Left ventricle myocardium inferior (tissue), 1 donor: ENCODE measurements at places on chromosomes 6 and 20. TPM values are rescaled to one million over a fixed set of nuclear protein-coding genes. Genes with fewer than 3 reads are reported as not detected.

Gene PNPLA1
- not detected for total RNA-seq

Gene CST5
- not detected for total RNA-seq

Gene TSPO2
- total RNA-seq = not detected

Gene RBBP8NL
- total RNA-seq = not detected

Gene KIF6
- total RNA-seq = 0.69 TPM

Gene ACTL10
- 0.22 TPM for total RNA-seq

Gene CRISP3
- not detected for total RNA-seq

Gene ADGRF4
- total RNA-seq = not detected

Gene HLA-DQB1
- total RNA-seq = 2.0 TPM

Gene ORC3
- total RNA-seq = 20.5 TPM

Gene TJAP1
- 24.1 TPM for total RNA-seq

Gene NTSR1
- total RNA-seq = not detected

Gene OPN5
- total RNA-seq = not detected

Gene DAAM2
- 19.1 TPM for total RNA-seq

DNA sequence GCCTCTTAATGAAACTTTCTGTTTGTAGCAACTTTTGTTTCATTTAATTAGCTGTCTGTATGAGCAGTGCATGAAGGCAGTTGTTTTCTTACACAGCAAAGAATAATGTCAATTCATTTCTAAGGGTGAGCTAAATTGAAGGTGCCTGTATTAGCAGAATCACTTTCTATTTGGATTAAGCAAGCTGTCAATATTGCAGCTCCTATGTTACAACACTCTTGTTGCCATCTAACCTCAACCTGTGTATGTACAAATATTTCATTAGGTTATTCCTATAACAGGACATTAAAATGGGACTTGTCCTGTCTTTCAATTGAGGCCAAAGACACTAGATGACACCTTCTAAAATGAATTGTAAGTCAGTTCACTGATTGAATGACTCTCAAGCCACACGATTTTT is 647.5 kb downstream of the UTRN start:
- no peak for DNase-seq

DNA sequence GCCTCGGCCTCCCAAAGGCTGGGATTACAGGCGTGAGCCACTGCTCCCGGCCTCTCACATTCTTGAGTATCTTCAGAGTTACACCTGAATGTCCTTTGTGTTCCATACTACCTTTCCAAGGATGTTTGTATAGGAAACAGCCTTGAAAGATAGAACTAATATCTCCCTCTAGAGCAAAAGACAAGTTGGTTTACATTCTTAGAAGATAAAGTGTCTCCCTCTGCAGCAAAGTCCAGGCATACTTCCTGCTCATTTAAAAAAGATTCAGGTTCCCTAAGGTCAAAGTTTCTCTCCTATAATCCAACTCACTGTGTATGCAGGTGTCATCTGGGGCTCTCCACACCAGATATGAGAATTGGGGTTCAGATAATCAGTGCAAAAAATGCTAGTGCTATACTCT is 224.4 kb downstream of the TPBG start:
- no peak for DNase-seq

- DNase-seq = no peak
Measured at GRCh38 chr6:118743746-118744145, 92.4 kb upstream of the CEP85L start.

DNA sequence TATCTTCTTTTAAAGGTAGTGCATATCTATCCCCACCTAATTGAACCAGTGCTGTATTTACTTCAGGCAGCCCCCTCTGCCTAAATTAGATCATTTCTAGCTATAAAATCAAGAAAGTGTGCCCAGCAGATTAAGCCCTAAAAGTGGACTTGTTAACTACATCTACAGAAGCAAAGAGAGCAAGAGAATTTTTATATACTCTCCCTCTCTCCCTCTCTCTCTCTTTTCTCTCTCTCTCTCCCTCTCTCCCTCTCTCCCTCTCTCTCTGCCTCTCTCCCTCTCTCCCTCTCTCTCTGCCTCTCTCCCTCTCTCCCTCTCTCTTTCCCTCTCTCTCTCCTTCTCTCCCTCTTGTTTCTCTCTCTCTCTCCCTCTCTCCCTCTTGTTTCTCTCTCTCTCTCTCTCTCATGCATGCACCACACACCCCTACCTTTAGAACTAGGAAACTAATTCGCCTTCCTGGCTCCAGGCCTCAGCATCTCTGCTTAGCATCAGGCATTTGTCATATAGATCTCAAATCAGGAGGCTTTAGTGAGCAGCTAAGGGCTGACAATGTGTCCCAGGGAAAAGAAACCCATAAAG is 71.4 kb downstream of the FOXA2 start:
- DNase-seq = no peak

DNA sequence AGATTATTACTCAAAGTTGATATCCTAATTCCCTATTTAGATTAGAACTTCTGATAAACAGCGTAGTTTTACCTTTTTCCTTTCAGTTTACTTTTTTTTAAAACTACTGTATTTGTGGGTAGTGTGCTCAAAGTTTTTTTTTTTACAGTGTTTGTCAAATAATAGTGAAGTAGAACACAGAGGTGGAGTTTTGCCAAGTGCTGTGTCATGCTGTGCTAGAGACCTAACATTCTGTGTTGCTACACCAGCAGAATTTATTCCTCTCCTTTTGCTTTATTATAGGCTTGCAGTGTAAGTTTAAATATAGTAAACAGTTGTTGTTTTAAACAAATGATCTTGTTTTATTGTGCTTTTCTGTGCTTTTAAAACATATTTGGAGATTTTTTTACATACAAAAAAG is 125.4 kb downstream of the HIVEP1 start:
- DNase-seq = peak; percentile 22

DNA sequence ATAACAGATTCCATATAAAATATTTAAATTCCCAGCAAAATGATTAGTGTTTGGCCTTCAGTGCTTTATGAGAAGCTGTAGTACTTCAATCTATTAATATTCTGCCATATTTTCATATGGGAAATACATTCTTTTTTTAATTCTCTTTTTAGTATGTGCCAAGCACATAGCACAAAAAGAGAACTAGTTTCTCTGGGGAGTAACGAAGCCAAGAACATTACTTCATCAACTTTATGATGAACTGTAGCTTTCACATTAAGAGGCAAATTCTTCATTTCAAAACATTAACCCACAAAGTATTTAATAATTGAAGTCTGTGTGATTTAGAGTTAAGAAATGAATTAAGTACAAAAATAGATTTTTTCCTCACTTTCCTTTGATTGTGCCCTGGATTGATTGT is 281.0 kb upstream of the EYS start:
- DNase-seq = no peak

GRCh38 chr6:147281895-147282565 is 77.8 kb downstream of the STXBP5 start:
- DNase-seq = no peak

DNA sequence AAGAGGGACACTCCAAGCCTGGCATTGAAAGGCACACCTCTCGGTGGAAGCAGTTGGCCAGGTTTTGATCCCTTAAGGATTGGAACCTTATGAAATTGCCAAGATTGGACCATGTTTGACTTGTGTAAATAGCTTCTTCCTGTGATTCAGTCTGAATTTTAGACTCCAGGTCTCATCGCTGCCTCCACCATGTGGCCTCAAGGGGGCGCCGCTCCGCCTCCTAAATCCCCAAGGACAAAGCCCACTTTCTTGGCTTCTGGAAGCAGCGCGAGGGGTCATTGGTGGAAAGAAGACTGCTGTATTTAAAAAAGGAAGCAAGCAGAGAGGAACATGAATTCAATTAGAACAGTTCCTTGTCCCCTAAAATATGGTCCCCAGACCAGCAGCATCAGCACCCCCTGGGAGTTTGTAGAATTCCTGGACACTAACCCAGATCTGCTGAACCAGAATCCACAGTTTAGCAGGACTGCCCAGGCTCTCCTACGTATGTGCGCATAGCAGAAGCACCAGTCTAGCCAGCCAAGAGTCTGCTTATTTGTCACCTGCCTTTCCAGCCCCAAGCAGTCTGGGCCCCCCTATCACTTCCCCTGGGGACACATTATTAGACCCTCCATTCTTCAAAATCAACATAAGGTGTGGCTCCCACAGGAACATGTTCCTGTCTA is 108.5 kb downstream of the LY86 start:
- DNase-seq = peak; percentile 61

- no peak for DNase-seq
Measured at GRCh38 chr20:64083804-64084684, at the start of gene LKAAEAR1. LKAAEAR1 (minus strand) TSS chr20:64084398; CDS start chr20:64084219, 179 bp downstream.

DNA sequence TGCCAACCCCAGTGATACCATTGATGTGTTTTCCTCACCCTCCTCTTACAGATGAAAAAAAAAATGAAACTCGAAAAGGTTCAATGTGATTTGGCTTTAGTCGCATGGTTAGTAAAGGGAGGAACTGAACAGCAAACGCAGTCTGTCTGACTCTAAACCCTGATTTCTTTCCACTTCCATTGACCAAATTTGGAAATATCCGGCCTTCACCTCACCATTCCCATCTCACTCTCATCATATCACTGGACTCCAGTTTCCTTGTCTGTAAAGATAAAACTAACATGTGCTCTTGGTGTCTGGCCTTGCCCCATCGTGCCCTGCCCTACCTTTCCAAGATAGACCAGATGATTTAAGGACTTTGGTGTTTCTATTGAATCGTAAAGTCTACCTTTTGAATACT is 48.7 kb upstream of the ADGRF1 start:
- DNase-seq = no peak

GRCh38 chr20:35663516-35664465 is 909 bp downstream of the CPNE1 start:
- DNase-seq = no peak

DNA sequence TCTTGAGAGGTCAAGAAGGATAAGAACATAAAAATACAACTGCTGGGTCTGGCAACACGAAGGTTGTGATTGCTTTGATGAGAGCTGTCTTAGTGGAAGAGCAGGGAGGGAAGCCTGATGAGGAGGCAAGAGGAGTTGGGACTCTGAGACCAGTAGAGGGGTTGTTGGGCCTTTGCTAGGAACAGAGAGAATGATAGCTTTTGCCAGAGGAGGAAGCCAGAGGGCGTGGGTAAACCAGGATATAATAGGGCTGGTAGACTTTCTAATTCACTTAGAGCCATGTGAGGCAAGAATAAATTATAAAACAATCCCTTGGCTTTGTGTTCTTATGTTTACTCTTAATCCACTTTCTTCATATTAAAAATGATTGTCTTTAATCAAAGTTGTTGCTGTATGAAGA is 78.6 kb downstream of the RCAN2 start:
- DNase-seq = no peak

DNA sequence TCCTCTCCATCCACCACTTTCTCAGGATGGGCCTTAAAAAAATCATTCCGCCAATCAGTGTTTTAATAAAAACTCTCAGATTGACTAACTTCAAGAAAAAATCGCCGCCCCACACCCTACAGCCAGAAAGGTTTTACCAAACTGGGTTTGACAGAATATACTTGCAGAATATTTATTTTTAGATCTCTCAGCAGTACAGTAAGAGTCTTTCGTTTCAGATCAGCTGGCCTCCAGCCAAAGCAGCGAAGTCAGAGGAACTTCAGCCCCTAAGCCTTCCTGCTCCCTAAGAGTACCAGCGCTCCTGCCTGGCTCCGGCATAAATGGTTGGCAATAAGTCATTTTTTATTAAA is 24.7 kb downstream of the TBC1D7 start:
- peak; percentile 83 for DNase-seq

- DNase-seq = peak; percentile 63
Measured at GRCh38 chr6:137076277-137077068, 31.7 kb upstream of the IL20RA start.

DNA sequence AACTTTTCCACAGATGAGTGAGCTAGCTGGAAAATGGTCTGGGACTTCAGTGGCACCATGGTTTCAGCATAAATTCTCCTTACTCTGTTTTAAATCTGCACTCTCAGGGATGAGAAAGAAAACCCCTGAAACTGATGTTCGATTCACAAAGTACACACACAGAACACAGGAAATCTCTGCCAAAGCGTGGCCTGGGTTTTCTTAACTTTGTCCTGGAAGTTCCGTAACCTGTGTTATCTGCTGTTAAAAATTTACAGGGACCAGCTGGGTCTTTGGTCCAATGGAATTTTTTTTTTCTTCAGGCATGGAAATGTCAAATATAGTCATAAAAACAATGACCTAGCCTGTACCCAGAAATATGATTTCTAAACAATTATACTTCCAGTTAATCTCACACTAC is 7.3 kb downstream of the SCML4 start:
- DNase-seq = no peak

DNA sequence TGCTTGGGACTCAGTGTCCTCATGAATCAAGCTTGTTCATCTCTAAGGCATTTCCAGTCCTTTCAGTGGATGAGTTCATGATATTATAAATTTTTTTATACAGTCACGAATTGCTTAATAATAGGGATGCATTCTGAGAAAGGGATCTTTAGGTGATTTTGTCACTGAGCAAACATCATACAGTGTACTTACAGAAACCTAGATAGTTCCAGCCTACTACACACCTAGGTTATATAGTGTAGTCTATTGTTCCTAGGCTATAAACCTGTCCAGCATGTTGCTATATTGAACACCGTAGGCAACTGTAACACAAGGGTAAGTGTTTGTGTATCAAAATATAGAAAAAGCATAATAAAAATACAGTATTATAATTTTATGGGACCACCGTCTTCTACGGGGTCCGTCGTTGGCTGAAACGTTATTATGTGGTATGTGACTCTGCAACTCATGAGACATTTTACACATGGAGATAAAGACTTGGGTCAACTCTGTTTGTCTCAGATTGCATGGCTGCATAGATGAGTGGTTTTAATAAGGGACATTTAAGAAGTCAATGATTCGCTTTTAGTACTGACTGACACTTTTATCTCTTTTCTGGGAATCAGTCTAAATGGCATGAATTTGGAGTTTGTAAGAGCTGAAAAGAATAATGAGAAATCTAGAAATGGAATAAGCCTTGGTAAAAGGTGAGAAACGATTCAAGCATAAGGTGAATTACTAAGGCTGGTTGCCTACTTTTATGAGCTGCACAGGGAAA is 33.2 kb downstream of the CLIC5 start:
- no peak for DNase-seq

GRCh38 chr6:28349344-28349891 is 329 bp upstream of the ZKSCAN3 start:
- no peak for DNase-seq

GRCh38 chr20:14197097-14197496 is 140.3 kb downstream of the FLRT3 start:
- no peak for DNase-seq

DNA sequence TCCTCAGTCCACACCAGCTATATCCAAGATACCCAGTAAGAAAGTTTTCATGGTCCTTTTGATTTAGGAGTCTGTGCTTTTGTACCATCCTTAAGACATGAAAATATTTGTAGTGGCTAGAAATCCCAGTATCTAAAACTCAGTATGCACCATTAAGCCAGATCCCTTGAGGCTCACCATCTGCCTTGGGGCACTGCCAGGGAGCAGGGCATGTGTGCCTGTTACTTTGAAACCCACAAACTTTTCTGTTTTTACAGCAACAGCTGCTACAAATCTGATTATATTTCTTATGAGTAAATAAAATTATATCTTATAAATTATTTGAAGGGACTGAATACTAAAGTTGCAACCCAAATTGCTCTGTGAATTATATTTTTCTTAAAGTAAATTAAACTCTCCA is 290.5 kb upstream of the MANEA start:
- DNase-seq = no peak

GRCh38 chr6:10424040-10424439 is 9.2 kb upstream of the TFAP2A start:
- no peak for DNase-seq
